ENCODE measurements at places on chromosomes 12 and 14.

- no peak for DNase-seq
Measured at GRCh38 chr12:79932357-79932756, 2.5 kb downstream of the PPP1R12A start.

DNA sequence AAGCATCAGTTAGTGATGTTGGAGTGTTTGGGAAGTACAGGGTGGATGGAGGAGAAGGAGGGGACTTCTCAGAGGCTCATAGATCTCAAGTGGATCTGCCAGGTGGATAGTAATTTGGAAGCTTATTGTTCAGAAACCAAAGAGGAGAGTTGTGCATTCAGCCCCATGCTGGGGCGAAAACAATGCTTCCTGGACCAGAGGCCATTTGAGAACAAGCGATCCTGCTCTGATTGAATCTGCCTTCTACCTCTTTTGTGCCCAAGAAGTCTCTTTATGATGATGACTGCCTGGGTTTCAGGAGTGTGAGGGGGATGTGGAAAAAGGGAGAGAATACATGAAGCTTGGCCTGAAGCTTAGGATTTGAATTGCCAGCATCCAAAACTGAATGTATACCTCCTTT, 110.8 kb upstream of the SRRM4 start:
- no peak for DNase-seq

GRCh38 chr14:54981698-54982097, 45.2 kb downstream of the WDHD1 start:
- DNase-seq: no peak

GRCh38 chr12:33759279-33759678, 263.0 kb upstream of the ALG10 start:
- DNase-seq: no peak

- no peak for DNase-seq
Measured at GRCh38 chr12:28388879-28389278, 198.6 kb downstream of the CCDC91 start.

GRCh38 chr12:113298861-113299545, 35.9 kb downstream of the SLC8B1 start:
- DNase-seq: no peak

GRCh38 chr12:56420411-56420810, 28.8 kb downstream of the TIMELESS start:
- DNase-seq: no peak

DNA sequence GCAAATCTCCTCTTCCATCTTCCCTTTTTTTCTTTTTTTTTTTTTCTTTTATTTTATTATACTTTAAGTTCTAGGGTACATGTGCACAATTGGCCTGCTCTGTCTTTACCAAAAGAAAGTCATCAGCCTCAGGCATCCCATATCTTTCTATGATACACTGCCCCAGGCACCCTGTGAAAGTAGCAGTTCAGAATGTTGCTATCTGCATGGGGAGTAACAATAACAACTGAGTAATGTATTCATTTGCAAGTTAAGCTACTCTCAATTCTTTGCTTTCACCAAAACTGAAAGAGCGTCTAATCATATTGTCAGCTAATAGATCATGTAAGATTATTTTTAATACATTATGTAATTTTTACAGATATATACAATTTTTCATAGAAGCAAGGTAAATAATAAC, 13.5 kb upstream of the GCH1 start:
- DNase-seq: no peak

DNA sequence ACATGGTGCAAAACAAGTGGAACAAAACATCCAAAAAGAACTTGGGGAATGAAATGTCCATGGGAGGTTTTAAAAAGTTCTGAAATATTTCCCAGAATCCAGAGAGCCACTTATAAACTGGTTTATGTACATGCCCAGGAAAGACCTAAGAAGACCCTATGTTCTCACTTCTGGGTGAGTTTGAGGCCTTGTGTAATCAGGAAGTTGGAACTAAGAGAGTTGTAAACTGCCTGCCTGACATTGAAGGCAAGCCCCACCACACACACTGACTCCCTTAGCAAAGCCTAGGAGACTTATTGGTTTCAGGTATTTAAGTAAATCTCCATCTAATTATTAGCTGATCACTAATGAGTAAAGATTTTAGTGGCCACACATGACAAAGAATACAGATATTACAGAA, 142.5 kb downstream of the LRIG3 start:
- DNase-seq: no peak

DNA sequence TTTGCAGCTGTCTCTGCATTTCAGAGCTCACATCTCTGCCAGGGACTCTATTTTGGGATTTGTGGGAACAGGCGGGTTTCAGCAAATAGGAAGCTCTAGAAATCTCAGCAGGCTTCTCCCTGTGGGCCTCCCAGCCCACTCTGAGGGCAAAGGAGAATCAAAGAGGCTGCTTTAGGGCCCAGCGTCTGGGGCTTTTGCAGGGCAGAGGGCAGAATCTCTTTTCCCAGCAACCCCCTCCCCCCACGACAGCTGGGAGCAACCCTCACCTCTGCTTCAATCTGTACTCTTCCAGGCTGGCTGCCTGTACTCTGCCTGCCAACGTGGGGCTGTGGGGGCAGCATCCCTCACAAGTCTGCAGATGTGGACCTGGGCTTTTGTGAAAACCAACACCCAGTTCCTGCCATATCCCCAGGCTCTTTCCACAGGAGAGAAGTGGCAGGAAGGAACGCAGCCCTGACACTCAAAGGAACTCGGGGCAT, 529.6 kb upstream of the TBX3 start:
- no peak for DNase-seq

DNA sequence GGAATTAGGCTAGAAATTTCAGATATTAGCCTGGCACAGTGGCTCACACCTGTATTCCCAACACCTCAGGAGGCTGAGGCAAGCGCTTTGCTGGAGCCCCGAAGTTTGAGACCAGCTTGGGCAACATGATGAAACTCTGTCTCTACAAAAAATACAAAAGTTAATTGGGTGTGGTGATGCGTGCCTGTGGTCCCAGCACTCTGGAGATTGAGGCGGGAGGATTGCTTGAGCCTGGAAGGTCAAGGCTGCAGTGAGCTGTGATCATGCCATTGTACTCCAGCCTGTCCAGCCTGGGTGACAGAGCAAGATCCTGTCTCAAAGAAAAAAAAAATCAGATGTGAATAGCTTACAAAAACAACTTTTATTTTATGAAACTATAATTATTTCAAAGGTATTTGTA, 15.1 kb downstream of the FRMD6 start:
- no peak for DNase-seq

- no peak for DNase-seq
Measured at GRCh38 chr14:38297681-38298080, 41.8 kb upstream of the CLEC14A start.

Measured in stimulated activated naive CD4-positive, alpha-beta T cell (primary cell).